Pulmonary artery endothelial cell (primary cell): ENCODE measurements at places on chromosomes 12 and 14. TPM values are rescaled to one million over a fixed set of nuclear protein-coding genes. Genes with fewer than 3 reads are reported as not detected.

DNA sequence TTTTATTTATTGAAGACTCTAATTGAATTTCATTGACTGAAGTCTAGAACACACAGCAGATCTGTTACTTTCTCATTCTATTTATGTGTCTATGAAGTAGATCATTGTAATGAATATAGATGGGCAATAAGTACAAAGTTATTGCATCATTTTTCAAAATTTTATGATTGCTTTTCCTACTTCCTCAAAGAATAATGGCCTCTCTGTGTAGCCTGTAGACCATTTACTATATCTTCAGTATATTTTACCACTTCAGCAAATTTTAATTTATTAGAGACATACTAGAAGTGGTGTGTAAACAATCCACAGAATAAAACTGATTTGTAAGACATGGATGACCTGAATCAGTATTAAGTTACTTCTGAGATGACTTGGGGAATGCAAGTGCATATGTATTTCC is 291.7 kb upstream of the FAR2 start:
- DNase-seq, result no peak

DNA sequence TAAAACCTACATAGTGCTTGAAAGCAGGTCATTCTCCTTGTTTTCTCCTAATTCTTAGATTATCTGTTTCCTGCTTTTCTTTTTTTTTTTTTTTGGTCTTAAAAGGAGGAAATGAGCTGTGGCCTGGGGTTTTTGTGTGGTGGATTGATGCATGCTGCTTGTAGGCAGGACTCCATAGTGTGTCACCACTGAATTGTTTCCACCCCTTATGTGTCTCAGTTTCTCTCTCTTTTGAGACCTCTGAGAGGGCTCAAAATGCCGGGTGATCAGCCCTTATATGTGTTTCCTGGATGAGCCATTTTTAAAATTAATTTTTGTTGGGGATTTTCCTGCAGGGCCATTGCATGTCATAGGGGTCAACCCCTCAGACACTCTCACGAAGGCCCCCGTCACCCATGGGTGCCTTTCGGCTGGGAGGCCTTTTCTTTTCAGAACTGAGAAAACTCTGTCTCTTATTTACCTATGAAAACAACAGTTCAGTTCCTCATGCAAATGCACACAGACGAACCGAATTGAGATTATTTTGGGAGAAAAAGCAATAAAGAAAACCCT is 32.0 kb upstream of the LRRK2 start:
- peak; percentile 26 for DNase-seq

- DNase-seq, result no peak
Observed at GRCh38 chr12:67925552-67925951, 63.7 kb upstream of the IFNG-AS1 start.

GRCh38 chr12:119727600-119728443 is 59.9 kb downstream of the PRKAB1 start:
- DNase-seq, result no peak

DNA sequence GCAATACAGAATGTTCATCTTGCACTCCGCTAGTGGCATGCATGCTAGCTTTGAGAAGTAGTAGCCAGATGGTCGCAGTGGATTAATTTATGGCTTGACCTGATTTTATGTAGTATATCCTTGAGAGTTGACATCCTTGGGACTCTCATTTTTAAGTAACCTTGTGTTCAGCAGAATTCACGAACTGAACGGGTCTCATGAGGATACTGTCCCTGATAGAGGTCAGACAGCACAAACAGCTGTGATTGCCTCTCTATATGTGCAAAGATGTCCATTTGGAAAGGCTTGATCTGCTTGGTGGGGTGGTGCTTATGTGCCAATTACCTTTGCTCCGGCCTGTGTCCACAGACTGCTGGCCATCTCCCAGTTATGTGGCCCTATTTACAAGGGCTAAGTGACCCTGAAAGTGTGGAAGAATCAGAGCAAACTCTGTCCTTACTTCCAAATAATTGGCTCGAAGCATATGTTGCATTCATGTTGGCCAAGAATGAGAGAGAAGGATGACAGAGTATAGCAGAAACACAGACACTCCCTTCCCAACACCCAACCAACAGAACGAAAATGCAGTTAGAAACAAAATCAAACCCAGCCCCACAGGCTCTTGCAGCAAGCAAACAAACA is 167.1 kb downstream of the CRADD start:
- no peak for DNase-seq

GRCh38 chr12:102962986-102963385 is 5.5 kb downstream of the ASCL1 start:
- DNase-seq, result no peak

GRCh38 chr12:10293570-10294227 is 14.0 kb upstream of the KLRD1 start:
- DNase-seq, result no peak

- DNase-seq, result no peak
Observed at GRCh38 chr12:124452576-124453331, 114.7 kb downstream of the NCOR2 start.

DNA sequence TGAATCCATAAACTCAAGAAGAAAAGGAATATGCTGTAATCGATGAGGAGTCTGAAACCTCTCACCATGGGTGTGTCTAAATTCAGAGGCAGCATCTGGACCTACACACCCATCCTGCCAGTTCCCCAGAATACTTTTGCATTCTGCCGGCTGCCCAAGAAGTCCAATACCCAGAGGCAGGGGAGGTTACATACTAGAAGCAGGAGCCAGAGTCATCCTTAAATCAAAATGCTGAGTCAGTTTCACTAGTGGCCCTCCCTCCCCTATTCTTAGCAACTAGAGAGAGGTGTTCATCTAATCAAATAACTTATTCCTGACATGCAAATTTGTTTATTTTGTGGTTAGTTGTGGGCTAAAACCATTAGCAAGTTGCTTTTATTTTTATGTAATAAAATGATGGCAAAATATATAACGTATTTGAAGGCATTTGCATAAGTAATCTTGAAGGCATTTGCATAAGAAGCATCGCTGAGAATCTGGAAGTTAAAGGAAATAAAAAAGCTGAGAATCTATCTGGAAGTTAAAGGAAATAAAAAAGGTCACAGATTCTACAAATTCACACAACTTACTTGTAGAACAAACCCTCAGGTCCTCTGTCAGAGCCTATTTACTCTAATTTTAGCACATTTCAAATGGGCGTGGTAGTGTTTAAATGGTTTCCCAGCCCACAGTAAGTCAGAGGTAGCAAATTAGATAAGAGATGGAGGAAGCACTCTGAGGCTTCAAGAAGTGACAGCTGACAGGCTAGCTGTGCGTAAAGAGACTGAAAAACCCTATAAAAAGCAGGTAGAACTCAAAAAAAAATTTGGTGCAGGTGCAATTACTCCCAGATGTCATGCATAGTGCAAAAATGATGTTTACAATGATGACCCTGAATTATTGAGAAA is 7.8 kb downstream of the BHLHE41 start:
- no peak for DNase-seq

- peak; percentile 37 for DNase-seq
Observed at GRCh38 chr14:54435500-54435981, 5.6 kb downstream of the CNIH1 start.

- no peak for DNase-seq
Observed at GRCh38 chr14:64855721-64856528, 23.8 kb downstream of the SPTB start.

GRCh38 chr12:64077922-64078321 is 144.2 kb downstream of the KICS2 start:
- no peak for DNase-seq

GRCh38 chr12:69873429-69873828 is 48.4 kb downstream of the MYRFL start:
- peak; percentile 76 for DNase-seq

DNA sequence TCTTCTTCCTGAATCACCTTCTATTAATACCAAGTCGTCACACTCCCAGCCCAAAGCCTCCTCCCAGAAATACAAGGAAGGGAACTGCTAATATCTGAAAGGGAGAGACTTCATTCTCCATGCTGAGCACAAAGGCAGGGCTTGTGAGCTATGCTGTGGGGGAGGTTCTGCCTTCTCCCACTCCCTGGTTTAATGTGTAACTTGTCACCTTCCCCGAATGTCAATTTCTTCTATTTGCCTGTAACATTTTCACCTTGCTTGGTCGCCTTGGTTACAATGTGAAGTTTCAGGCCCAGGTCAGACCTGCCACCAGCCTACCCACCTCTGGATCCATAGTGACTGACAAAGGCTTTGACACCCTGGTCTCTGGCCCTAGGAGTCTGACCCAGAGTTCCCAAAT is 82.0 kb upstream of the ESRRB start:
- DNase-seq, result no peak

- no peak for DNase-seq
Observed at GRCh38 chr12:109994401-109995175, 1.6 kb downstream of the GIT2 start.

- no peak for DNase-seq
Observed at GRCh38 chr12:130651188-130651959, 64.7 kb downstream of the RIMBP2 start.

AKAP5 gene
- total RNA-seq, result 0.53 and 0.63 TPM in 2 replicates

FAM222A gene
- total RNA-seq, result 0.26 and 0.92 TPM in 2 replicates

SYNDIG1L gene
- not detected in 2 replicates for total RNA-seq

PLD4 gene
- under 0.01 and 0.04 TPM in 2 replicates for total RNA-seq

ADSS1 gene
- total RNA-seq, result 1.2 and 2.8 TPM in 2 replicates

PZP gene
- total RNA-seq, result 0.14 and 0.40 TPM in 2 replicates

MAPK1IP1L gene
- total RNA-seq, result 22.9 and 23.7 TPM in 2 replicates

KRT78 gene
- not detected in 2 replicates for total RNA-seq

RPGRIP1 gene
- not detected in 2 replicates for total RNA-seq
